Stimulated activated CD4-positive, alpha-beta T cell treated with anti-CD3 and anti-CD28 coated beads, Interleukin-2, amount 100 ng/mL, for 4 hours (primary cell): ENCODE measurements at places on chromosomes 13 and 19.

GRCh38 chr19:49585023-49585422 is 3.9 kb downstream of the PRRG2 start:
- no peak for DNase-seq

GRCh38 chr13:76886005-76886291 is 257 bp downstream of the KCTD12 start:
- peak; percentile 54 for DNase-seq

DNA sequence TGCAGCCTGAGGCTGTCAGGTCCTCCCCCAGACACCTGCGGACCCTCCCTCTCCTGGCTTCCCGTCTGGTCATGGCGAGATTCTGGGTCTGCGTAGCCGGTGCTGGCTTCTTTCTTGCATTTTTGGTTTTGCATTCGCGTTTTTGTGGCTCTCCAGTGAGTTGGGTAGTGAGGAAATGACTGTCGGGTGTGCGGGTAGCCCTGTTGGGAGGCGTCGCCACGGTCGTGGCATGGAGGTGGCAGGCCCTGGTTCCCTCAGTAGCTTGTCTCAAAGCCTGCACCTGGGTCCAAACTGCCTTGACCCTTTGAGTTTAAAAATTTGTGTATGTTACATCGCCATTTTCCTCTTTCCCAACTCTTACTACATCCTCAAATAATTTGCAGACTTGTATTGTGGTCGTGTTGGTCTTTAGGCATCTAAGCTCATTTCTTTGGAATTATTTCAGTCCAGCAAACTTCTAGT is 344 bp downstream of the NHLRC3 start:
- DNase-seq: peak; percentile 13

- no peak for DNase-seq
These were observed 18.2 kb downstream of the CARS2 start for GRCh38 chr13:110687736-110688135.

DNA sequence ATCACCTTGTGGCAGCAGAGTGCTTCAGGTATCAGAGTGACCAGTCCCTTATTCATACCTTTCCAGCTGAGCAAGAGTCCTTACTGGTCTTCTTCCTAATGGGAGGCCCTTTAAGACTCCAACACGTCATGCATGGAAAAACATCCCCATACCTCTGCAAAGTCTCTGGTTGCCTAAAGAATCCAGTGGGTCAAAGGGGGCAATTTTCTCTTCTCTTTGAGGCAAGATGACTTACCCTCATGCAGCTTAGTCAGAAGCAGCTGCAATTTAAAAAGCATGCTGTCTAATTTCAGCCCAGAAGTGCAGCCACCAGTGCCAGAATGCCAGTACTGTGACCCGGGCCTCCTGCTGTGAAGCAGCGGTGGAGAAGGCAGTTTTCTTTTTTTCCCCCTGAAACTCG is 18.7 kb downstream of the PPP5C start:
- no peak for DNase-seq

DNA sequence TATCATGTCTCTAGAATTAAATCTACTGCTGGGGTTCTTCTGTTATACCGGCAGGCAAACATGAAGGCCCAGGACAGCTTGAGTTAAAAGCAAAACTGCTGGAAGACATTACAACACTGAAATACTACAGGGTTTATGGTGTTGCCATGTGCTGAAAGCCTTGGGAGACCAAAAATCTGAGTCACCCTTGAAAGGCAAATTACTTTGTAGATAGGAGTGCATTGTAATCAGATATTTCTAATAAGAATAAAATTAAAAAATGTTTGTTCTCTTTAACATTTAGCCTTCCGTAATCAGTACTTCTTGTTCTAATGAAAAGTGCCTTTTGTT is 181.3 kb downstream of the PCDH9 start:
- DNase-seq: no peak

GRCh38 chr13:51727634-51728274 is 76.2 kb downstream of the DHRS12 start:
- no peak for DNase-seq

GRCh38 chr13:75803164-75803611 is 167.1 kb downstream of the LMO7 start:
- DNase-seq: peak; percentile 6

GRCh38 chr19:8185343-8186068 is 23.7 kb upstream of the CERS4 start:
- DNase-seq: no peak

GRCh38 chr13:42865768-42866102 is 84.4 kb downstream of the FAM216B start:
- DNase-seq: no peak

GRCh38 chr13:91346850-91347201 is 661 bp upstream of the MIR17HG start:
- peak; percentile 28 for DNase-seq

- no peak for DNase-seq
These were observed at the start of gene PPFIA3 for GRCh38 chr19:49119411-49120324. Gene PPFIA3, plus strand, starts transcription at chr19:49119544. Its CDS starts 8,330 bp downstream, at chr19:49127874.

- DNase-seq: peak; percentile 57
These were observed 1.5 kb upstream of the WDR18 start for GRCh38 chr19:982567-983170.

- no peak for DNase-seq
These were observed 1.6 kb upstream of the PCDH8 start for GRCh38 chr13:52850072-52850395.

DNA sequence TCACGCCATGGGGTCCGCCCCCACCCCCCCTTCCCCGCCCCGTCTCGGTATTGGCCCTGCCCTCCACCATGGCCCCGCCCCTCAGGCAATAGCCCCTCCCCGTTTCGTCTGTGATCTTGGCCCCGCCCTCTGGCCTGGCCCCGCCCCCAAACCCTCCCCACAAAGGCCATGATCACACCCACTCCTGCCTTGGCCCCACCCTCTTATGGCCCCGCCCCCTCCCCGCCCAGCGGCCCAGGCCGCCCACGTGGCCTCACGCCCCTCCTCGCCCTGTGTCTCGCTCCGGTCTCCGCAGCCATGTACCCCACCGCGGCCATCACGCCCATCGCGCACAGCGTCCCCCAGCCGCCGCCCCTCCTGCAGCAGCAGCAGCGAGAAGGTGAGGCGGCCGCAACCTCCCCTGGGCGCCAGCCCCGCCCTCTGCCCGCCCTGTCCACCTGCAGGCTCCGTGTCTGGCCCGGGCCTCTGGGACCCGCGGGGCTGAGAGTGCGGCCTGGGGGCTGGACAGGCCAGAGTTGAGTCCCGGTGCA is 61.3 kb downstream of the CELF5 start:
- DNase-seq: no peak

DNA sequence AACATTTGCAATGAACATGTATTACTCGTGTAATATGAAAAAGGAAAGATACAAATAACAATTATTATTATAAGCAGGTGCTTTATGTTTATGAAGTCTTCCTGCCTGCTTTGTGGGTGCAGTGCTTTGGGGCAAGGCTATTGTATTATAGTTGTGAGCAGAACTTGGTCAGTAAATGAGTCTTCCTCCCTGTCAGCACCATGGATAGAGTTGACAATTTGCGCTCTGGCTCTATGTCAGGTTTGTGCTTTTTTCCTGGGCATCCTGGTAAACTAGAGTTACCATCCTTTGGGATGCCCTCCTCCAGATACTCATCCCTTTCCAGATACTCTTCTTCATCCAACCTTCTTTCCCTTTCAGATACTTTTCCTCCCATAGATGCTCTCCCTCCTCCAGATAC is 19.6 kb downstream of the ERICH6B start:
- no peak for DNase-seq

DNA sequence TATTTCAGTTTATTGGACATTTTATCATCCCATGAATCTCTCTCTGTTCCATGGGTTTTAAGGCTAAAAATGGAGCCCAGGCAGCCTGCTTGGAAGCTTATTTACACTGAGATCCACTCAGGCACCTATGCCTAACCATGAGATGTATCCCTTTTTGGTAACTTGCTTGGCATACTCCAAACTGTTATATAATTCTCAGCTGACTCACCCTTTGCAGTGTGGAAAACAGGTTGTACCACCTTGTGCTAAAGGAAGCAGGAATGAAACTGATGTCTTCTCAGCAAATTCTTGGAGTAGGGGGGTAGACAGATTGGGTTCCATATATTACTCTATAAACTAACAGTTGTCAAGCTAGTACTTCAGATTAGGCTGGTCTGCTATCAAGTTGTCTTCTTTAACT is 483.6 kb downstream of the KLF5 start:
- DNase-seq: no peak

- DNase-seq: no peak
These were observed 650.8 kb upstream of the PCDH9 start for GRCh38 chr13:67880916-67881315.

DNA sequence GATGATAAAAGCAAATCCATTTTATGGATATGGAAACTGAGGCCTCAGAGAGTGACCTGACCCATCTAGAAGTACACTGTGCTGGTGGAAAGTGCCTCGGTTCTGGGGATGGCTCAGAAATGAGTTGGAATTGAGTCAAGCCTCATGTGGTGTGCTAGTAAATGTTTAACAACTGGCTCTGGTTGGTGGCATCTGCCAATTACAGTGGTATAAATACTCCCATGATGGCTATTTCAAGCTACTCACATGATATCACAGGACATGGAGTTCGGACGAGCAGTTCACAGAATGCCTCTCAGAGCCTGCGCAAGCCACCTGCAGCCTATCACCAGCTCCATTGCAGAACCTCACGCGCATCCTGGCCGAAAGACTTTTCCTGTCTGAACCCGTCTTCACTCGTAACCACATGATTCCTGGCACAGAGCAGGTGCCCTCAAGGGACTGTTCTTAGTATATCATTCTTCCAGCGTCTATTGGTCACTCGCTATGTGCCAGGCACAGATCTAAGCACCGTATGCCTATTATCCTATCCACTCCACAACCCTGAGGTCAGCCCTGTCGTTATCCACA is 9.1 kb downstream of the TMEM150B start:
- DNase-seq: no peak

GRCh38 chr19:10625762-10626138 is 397 bp downstream of the SLC44A2 start:
- DNase-seq: no peak

- no peak for DNase-seq
These were observed 2.6 kb downstream of the GRIK5 start for GRCh38 chr19:42067315-42067888.

DNA sequence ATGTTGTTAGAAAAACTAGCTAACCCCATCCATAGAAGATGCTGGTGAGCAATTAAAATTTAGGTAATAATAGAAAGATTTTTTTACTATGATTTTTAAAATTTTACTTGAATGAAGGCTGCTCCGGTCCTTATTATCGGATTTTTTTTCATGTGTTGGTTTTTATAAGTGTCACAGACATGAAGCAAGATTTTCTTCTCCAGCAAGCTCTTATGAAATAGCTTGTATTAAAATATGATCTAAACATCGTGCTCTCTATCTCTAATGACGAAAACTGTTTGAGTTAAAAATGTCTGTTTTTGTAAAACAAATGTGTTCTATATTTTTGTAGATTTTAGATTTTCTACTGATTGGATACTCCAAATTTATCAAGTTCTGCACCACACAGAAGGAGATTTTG is 339.6 kb downstream of the ZNF536 start:
- no peak for DNase-seq
